ENCODE measurements at places on chromosomes 4 and X.

- no peak for DNase-seq
Measured at GRCh38 chr4:180665481-180665880, 1577.7 kb upstream of the TENM3 start.

DNA sequence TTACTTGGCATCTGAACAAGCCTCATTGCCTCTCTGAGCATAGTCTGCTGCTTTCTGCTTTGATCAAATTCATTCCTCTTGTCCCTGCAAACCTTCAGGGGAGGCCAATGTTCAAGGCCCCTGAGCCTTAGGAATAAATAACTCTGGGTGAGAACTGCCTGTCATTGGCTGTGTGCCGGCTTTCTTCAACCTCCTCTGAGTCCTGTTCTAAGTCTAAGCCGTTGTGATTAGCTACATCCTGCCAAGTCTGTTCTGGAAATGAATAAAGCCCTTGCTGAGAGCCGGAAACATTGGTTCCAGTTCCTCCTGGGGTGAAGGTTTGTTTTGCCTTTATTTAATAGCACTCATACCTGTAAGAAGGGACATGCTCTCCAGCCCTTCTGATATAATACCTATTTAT lies 13.8 kb downstream of the RNF4 start:
- no peak for DNase-seq

DNA sequence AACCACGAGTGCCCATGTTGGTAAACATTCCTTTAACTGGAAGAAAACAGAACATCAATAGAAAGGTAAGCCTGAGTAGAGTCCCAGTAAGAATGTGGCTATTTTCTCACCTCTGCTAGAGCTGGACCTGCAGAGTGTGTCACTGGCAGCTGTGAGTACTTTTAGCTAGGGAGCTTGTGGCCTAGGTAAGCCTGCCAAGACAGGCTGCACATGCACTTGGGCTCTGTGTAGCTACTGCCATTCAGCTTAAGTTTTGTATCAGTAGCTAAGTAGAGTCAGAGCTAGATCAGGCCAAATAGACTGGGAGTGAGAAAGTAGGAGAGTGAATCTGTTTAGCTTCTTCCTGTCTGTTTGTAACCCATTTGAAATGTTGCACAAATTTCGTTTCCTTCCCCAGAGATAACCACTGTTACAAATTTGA lies 35.3 kb downstream of the RBPJ start:
- DNase-seq = no peak

DNA sequence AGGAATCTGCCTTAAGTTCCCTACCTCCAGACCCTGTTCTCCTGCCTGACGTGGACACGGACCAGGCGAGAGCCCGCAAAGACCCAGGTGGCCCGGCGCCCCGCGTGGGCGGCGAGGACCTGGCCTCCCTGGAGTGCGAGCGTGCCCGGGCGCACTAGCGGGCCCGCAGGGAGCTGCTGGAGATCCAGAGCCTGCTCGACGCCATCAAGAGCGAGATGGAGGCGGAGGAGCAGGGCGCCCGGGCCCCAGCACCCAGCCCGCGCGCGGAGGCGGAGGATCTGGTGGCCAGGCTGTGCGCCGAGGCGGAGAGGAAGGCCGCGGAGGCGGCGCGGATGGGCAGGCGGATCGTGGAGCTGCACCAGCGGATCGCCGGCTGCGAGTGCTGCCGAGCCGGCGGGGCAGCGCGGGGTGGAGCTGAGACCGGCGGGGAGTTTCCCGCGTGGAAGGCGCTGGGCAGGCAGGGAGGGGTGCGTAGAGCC lies 18.2 kb downstream of the MRFAP1 start:
- peak; percentile 17 for DNase-seq

- DNase-seq = no peak
Measured at GRCh38 chrX:103737696-103738095, 27.0 kb downstream of the TMEM31 start.

DNA sequence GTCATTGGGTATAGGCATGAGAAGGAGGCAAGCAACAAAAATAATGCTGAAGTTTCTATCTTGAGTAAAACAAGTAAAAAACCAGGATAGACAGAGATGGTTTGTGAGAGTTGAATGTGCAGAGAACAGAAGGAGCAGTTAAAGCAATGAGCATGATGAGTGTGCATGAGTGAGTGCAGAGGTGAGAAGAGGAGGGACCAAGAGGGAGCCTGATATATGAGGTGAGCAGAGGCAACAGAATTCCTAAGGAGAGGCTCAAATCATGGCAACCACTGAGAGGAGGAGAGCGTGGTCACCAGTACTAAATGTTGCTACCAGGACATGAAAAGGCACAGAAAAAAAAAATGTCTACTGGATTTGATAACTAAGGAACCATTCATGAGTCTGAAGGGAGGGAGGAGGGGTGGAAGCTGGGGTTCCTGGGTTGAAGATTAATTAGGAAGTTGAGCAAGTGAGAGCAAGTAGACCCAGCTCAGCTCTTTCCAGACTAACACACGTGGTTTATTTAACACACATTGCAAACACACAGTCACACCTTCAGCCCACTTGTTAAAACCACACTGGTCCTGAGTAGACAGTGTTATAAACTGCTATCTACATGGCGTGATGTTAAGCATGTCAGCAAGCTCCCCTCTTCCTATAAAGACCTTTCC lies 69.0 kb upstream of the IQCM start:
- no peak for DNase-seq

DNA sequence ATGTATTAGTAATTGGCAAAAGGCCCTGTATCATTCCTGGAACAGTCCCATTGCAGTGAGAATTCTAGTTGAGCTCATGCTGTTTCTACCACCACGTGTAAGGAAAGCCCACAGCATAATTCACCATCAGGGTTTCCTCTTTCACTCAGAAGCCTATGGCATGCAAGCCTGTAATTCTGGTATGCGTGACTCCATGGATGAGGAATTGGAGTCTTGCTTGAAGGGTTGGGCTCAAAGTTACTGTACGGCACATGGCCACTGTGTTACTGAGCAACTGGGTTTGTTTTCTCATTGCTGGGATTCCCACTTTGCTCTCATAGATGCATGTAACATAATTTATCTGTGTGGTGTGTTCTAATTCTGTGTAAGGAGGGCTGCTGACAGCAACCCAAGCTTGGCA lies 132.3 kb upstream of the NR3C2 start:
- no peak for DNase-seq

DNA sequence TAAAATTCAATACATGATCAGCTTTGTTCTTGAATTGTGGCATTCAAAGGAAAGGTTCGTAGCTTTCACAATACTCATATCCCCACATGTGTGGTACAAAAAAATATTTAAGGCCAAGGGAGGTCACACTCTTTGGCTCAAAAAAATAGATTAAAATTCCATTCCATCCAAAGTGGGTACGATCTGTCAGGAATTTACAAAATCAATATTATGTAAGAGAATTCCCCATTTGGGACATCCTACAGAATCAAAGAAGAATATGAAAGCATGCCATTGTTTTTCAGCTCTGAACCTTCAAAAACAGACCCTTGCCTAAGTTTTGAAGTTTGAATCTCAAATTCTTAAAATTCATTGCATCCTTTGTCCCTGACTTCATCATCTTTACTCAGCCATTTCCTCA lies 85.8 kb downstream of the MID1 start:
- no peak for DNase-seq

DNA sequence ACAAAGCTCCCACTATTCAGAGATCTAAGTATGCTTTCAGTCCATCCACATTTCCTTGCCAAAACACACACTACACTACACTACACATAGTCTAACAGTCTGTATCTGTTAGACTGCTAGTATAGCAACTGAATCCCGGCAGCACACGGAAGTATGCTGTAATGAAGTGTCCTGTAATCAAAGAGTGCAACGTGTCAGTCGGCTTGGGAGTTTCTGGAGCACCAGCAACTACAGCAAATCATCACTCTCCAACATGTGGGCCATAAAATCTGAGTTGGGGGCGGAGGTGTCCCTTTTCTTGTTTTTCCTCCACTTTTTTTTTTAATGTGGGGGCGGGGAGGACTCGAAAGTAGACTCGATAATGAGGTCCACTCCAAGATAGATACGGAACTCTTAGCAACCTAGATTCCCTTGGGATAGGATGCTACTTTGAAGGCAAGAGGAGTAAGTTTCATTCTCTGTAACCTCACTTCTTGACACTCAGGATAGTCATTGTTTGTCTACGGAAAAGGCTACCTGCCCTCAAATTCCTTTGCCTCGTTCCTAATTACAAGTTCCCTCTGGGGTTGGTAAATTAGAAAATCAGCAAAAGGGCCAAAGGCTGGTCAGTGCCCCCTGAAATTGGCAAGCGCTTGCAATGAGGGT lies 722 bp downstream of the SLC10A7 start:
- DNase-seq = no peak

DNA sequence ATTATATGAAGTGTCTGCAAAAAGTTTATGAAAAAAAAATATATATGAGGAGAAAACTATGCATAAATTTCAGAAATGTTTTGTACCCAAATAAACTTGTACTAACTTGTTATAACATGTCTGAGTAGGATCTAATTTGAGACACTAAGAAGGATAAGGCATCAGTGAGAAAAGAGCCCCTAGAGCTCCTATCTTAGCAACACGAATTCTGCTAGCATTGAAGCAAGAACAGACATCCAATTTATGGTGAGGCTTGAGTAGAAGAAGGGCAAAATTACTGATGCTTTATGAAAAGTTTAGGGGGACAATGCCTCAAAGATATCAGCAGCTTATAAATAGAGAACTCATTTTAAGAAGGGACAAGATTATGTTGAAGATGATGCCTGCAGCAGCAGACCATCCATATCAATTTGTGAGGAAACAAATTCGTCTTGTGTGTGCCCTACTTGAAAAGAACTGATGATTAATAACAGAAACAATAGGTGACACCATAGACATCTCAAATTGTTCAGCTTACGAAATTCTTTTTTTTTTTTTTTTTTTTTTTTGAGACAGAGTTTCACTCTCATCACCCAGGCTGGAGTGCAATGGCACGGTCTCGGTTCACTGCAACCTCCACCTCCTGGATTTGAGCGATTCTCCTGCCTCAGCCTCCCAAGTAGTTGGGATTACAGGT lies 35.7 kb upstream of the ADAM29 start:
- DNase-seq = no peak

DNA sequence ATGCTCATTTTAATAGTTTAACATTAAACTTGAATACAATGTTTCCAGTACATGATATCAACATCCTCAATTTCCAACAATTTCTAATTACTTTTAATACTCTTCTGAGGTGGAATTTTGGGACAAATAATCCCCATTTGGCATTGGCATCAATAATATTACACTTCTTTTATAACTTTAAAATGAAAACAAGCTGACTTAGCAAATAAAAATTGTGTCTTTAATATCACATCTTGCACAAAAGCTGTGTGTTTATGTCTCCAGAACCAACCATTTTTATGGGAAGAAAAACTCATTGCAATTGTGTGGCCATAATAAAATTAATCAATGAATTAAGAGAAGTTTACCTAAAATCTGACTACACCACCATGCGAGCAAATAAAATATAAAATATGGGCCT lies 2552.6 kb downstream of the PCDH7 start:
- no peak for DNase-seq

GRCh38 chr4:6192245-6192644 lies 8.1 kb downstream of the JAKMIP1 start:
- DNase-seq = no peak

DNA sequence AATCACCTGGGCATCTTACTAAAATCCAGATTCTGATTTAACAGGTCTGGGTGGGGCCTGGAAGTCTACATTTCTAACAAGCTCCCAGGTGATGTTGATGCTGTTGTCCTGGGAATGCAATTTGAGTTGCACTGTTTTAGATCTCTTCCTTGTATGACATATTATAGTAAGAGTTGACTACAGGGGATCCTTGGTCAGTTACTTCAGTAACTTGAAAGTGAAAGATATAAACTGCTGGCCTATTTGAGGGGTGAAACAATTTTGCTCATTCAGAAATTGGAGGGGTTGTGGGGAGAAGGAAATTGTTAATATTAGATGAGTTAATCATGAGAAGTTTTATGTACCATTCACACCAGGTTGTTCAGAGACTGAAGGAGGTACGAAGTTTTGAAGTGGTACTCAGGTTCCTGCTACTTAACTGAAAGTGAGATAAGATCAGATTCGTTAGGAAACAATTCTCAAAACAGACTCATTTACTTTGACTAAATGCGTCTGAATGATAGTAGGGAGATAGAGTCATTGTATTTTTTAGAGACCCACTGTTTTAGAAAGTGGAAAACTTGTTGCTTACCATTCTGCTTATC lies 12.5 kb downstream of the SH2D1A start:
- no peak for DNase-seq

DNA sequence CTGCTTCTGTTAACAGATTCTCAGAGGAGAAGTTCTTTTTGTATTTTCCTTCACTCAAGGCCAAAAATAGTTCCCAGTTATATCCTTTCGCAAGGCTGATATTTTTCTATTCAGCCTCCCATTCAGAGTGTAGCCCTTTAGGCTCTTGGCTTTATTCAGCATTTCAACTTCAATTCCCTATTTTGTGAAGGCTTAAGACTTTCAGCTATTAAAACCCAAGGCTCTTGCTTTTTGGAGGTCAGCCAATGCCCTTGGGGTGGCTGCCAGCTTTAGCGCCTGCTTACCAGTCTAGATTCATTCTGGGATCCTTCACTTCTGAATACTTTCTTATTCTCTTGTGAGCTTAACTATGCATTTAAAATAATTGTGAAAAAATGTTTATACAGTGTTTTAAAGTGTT lies 57.3 kb upstream of the ADGRA3 start:
- DNase-seq = no peak

DNA sequence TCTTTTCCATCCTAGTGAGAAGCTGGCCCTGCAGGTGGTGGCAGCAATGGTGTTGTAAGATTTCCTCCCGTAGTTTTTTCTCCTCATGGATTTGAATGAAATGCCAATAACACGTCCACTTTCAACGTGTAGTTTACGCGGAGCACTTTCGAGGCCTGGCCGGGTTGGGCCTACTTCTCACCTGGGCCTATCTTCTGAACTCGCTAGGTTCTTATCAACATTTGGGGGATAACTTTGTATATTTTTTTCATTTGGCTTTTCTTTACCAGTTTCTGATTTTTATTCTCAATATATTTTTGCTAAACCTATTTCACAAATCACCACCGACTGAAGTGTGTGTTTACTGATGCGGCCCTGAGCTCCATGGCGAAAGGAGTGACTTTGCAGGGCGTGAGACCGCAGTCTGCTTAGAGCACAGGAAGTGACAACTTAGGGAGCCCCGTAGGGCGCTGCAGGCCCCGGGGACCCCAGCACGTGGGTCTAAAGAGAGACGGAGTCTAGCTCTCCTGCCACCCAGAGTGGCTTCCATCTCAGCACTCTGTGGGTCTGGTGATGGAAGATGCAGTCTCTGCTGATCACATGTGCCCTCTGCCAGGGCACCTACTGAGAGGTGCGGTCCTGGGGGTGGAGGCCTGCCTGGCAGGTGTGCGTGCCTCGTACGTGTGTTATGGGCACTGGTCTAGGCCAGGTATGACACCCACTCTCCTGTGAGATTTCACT lies 29.1 kb downstream of the NELFA start:
- no peak for DNase-seq

- no peak for DNase-seq
Measured at GRCh38 chr4:21757248-21757647, 191.3 kb downstream of the KCNIP4 start.

DNA sequence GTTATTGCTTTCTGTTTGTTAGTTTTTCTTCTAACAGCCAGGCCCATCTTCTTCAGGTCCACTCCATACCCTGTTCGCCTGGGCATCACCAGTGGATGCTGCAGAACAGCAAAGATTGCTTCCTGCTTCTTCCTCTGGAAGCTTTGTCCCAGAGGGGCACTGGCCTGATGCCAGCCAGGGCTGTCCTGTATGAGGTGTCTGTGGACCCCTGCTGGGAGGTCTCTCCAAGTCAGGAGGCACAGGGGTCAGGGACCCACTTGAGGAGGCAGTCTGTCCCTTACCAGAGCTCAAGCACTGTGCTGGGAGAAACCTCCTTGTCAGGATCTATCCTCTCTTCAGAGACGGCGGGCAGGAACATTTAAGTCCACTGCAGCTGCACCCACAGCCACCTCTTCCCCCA lies 2.5 kb upstream of the PAGE2B start:
- DNase-seq = no peak

Data from stimulated activated CD8-positive, alpha-beta memory T cell treated with anti-CD3 and anti-CD28 coated beads, Interleukin-4, amount 100 ng/mL, for 1 hour (primary cell).